M059J (cell line): ENCODE measurements at places on chromosomes 5 and 9. TPM values are rescaled to one million over a fixed set of nuclear protein-coding genes. Genes with fewer than 3 reads are reported as not detected.

DNA sequence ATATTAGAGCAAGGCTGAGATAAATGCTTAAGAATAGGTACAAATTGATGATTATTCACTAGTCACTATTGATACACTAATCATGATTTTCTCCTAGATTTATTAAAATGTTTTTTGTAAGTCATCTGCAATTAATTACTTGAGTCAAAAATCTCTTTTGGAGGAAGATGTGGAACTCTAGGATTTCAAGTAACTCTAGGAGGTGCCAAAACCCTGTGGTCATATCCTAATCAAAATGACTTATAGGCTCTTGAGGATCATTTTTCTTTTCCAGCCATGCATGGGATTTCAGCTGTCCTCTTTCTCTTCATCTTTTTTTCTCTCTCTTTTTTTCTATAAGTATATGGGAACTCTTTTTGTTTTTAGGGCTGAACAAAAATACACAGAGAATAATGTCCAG, 141.8 kb upstream of the CD180 start:
- no peak for DNase-seq

DNA sequence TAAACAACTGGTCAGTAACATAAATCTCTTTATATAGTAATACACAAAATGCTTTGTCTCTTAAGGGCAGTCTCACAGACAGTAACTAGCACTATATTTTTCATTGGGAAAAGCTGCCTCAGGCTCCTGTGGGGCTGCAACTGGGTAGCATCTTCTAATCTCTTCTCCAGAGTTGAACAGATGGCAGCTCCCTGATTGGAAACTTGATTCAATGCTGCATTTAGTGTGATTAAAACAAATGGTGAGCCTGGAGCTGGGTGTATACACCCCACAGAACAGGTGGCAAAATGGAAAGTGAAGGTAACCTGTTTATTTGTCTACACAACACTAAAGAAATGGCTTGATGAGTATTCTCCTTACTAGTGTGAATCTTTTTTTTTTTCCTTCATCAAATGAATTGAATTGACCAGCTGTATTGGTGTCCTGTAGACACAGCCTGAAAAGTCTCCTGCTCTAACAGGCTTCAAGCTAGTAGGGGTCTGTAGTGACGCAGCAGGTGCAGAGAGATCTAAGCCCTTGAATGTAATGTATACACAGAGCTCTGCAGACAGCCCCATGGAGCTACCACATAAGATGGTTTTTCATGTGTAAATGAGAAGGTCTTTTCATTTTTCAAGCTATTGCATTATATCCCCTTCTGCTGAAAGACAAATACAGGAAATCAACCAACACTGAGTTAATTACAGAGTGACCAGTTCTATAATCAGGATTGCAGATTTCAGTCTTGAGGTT, 43.3 kb downstream of the IZUMO3 start:
- DNase-seq = no peak

GRCh38 chr9:83794051-83794450, 23.5 kb downstream of the GKAP1 start:
- DNase-seq = no peak

- peak; percentile 90 for DNase-seq
Observed at GRCh38 chr9:935348-935965, 41.0 kb upstream of the DMRT3 start.

DNA sequence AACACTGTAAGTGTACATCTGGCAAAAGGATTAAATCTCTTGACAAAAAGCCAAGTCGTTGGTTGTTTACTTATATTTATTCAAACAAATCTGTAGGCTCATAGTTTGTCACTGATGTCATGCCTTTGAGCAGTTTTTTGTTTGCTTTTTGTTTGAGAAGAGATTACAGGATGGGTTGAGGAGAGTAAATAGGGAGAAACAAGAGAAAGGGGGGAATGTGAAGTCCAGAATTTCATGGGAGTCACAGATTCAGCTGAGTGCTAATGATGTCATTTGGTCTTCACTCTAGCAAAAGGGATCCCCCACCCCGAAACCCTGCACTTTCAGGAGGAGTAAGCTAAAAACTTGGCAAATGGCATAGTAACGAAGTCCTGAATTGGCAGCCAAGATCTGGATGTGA, 337.4 kb downstream of the GLIS3 start:
- DNase-seq = peak; percentile 86

DNA sequence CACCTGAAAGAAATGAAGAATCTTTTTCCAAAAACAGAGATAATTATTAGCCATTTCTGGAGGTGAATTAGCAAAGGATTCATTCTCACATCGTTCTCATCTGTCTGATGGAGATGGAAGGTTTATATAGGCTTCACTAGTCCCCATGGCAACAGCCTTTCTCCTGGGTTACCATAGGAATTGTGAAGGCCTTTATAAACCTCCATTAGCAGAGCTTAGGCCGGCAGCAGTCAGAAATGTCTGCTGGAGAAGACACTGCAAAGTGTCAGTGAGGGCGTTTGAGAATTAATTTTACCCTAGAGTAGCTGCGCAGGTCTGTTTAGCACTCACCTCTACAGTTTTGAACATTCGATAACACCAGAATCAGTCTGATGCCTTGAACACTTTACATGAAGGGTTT, 290.4 kb upstream of the NR4A3 start:
- no peak for DNase-seq

- no peak for DNase-seq
Observed at GRCh38 chr5:109917966-109918365, 228.2 kb downstream of the MAN2A1 start.

The RNF224 gene
- total RNA-seq = not detected in 2 replicates

The PTPRD gene
- total RNA-seq = 0.12 TPM in 1 of 2 replicates, not detected in the other

The GPR151 gene
- total RNA-seq = not detected in 2 replicates

DNA sequence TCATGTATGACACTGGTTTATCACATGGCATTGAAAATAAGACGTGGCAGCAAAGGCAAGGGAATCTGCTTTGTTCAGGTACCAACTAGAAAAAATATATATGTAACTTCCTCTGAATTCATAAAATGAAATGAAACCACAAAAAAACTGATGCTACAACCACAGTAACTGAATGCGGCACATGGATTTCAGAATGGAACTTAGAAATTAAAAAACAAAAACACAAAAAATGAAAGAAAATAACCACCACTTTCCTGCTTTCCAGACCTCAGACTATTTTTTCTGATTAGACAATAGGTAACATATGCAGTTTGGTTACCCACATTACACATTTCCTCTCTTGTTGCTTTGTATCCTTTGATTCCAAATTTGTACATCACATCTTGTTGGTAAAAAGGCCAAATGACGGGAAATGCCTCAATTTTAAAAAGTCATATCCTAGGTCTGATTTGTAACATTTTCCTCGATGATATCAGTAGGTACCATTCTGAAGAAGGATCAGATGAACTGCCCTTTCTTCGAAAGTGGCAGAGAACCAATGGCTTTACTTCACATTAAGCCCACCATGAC, 18.1 kb upstream of the PDCL start:
- no peak for DNase-seq

- DNase-seq = no peak
Observed at GRCh38 chr9:130101915-130102314, 48.2 kb downstream of the GPR107 start.

DNA sequence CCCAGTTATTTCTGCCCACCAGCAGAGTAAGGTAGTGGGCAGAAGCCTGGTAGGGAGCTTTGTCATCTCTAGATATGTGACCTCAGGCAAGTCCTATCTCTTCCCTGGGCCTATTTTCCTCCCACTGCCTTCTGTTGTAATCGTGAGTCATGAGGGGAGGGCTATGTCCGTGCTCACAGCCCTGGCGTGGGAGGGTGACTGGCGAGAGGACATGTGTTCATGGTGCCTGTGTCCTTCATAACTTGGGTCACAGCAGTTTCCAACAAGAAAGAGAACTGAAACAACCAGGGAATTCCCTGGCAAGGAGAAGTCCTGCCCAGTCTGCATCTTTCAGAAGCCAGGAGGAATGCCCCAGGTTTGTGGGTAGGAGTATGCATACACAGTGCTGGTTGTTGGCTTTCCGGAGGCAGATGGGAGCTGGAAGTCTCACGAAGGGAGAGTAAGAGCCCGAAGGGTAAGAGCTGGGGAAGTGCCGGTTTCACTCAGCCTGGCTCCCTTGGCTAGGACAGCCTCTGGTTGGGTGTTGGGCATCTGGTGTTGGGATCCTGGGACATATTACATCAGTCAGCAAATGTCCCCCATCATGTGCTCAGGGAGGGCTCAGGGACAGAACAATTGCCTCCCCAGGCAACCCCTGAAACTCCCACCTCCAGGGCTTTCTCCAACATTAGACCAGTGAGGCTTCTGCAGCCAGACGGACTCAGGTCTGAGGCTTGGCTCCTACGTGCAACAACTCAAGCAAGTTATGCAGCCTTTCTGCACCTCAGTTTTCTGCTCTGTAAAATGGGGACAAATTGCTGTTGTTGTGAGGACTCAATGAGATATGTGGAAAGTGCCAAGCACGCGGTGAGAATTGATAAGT, 4.3 kb upstream of the TIFAB start:
- DNase-seq = peak; percentile 88

The F12 gene
- 1.7 and 2.4 TPM in 2 replicates for total RNA-seq

The ALDH1A1 gene
- total RNA-seq = 0.07 and 0.71 TPM in 2 replicates

DNA sequence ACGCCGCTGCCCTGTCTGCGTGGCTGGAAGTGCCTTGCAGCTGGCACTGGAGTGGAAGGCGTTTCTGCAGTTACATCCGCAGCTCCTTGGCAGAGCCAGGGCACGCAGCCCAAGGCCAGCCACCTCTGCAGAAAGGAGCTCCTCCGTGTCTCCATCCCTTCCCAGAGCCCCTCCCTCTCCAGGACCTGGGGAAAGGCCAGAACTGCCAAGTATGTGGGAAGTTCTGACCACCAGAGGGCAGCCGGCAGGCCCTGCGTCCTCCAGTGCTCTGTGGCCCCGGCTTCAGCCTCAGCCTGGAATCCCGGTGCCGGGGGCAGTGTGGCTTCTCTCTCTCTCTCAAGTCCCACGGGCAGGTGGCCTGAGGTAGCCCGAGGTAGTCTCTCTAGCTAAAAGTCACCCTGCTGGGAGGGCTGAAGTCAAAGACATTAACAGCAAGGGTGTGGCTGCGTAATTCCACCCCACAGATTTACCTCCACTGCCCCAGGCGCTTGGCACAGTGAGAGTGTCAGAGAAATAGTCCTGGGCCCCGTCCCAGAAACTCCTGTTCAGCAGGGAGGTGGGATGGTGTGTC, 101.7 kb upstream of the FCN2 start:
- DNase-seq = peak; percentile 33

The KDM3B gene
- 29.8 and 41.5 TPM in 2 replicates for total RNA-seq

The SLC45A2 gene
- not detected in 2 replicates for total RNA-seq

DNA sequence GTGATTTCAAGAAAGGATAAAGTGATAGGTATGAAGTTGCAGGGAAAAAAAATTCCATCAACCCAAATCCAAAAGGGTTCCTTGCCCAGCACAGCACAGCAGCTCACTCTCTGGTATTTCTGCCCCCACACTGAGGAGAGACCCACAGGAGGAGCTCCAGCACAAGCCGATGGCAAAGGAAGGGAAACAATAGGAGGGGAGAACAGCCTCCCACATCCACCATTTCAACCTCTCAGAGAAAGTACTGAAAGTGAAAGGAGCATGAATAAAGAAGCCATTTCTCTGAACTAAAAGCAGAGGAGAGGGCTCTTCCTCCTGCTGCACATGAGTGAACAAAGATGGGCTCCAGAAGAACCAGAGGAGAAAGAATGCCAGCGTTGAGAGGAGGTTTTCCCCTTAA, 54.9 kb upstream of the ZSWIM6 start:
- peak; percentile 68 for DNase-seq

The SLCO6A1 gene
- total RNA-seq = not detected in 2 replicates

DNA sequence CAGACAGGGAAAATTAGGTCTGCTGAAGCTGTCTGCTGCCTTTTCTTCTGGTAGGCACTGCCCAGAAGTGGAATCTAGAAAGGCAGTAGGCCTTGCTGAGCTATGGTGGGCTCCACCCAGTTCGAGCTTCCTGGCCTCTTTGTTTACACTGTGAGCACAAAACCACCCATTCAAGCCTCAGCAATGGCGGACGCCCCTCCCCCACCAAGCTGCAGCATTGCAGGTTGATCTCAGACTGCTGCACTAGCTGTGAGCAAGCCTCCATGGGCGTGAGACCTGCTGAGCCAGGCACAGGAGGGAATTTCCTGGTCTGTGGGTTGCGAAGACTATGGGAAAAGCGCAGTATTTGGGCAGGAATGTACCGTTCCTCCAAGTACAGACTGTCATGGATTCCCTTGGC, 18.5 kb downstream of the AGTPBP1 start:
- no peak for DNase-seq

DNA sequence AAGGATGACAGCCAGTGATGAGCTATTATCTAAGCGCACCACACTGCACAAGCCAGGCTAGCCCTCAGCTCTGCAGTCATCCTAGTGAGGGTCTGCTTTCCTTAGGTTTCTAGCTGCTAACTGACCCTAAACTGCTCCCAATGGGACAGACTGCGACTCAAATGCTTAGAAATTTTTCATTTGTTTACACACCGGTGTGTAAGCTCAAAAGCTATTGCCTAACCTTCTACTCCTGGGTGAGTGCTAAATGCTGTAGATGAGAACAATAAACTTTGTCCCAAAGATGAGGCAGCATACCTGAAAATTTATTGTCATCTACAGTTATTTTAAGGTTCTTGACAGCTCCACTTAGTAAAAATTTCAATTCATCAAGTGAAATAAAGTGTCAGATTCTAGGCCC, 311.4 kb downstream of the TMEM167A start:
- DNase-seq = no peak

GRCh38 chr5:129960831-129961230, 56.6 kb downstream of the CHSY3 start:
- DNase-seq = no peak

GRCh38 chr9:16352251-16352650, 518.2 kb downstream of the BNC2 start:
- no peak for DNase-seq

GRCh38 chr5:16866795-16867576, 69.1 kb downstream of the MYO10 start:
- no peak for DNase-seq

The PCDHGB5 gene
- total RNA-seq = not detected in 2 replicates

GRCh38 chr5:59905188-59905587, 11.7 kb upstream of the PDE4D start:
- peak; percentile 41 for DNase-seq

GRCh38 chr5:60812426-60812825, 31.6 kb downstream of the ELOVL7 start:
- no peak for DNase-seq

The NDST1 gene
- total RNA-seq = 24.3 and 44.2 TPM in 2 replicates

The ZCCHC10 gene
- 45.1 and 46.4 TPM in 2 replicates for total RNA-seq
